ENCODE measurements at places on chromosomes 5 and 9. TPM values are rescaled to one million over a fixed set of nuclear protein-coding genes. Genes with fewer than 3 reads are reported as not detected.

The NTRK2 gene
- 97.1 TPM for polyA plus RNA-seq

The ARHGEF28 gene
- polyA plus RNA-seq: 42.6 TPM

The NOL6 gene
- polyA plus RNA-seq: 26.9 TPM

The SLC22A4 gene
- polyA plus RNA-seq: 5.0 TPM

The SLC6A18 gene
- 0.26 TPM for polyA plus RNA-seq

The CORO2A gene
- polyA plus RNA-seq: 2.6 TPM

The SLC25A48 gene
- polyA plus RNA-seq: 3.5 TPM

The NR2F1 gene
- 295 TPM for polyA plus RNA-seq

The ABLIM3 gene
- 1.1 TPM for polyA plus RNA-seq

The TLE1 gene
- polyA plus RNA-seq: 77.5 TPM

The THBS4 gene
- 20.0 TPM for polyA plus RNA-seq

The SLC36A1 gene
- polyA plus RNA-seq: 10.0 TPM

The PTPRD gene
- 122 TPM for polyA plus RNA-seq

The ENG gene
- 74.0 TPM for polyA plus RNA-seq

The SMIM33 gene
- 0.12 TPM for polyA plus RNA-seq

The LURAP1L gene
- polyA plus RNA-seq: 19.0 TPM

The LHX3 gene
- not detected for polyA plus RNA-seq

The KIAA1191 gene
- 134 TPM for polyA plus RNA-seq

The CYLC2 gene
- not detected for polyA plus RNA-seq

The SLC34A1 gene
- polyA plus RNA-seq: 249 TPM

The LRRC19 gene
- polyA plus RNA-seq: 18.9 TPM

The SPINK7 gene
- 0.82 TPM for polyA plus RNA-seq

The REEP2 gene
- 11.4 TPM for polyA plus RNA-seq

The EFNA5 gene
- polyA plus RNA-seq: 24.7 TPM

The SUB1 gene
- polyA plus RNA-seq: 253 TPM

The ADGRV1 gene
- polyA plus RNA-seq: 11.3 TPM

The MXD3 gene
- polyA plus RNA-seq: 30.8 TPM

The IL4 gene
- not detected for polyA plus RNA-seq

The PGM5 gene
- polyA plus RNA-seq: 38.6 TPM

The BTNL8 gene
- 0.34 TPM for polyA plus RNA-seq

The EXOSC3 gene
- 42.0 TPM for polyA plus RNA-seq

The GFI1B gene
- 0.78 TPM for polyA plus RNA-seq

The PCDHB12 gene
- polyA plus RNA-seq: 4.5 TPM

The IFNK gene
- polyA plus RNA-seq: not detected

The LCN15 gene
- polyA plus RNA-seq: 0.06 TPM
